ENCODE measurements at places on chromosomes 16 and 17. TPM values are rescaled to one million over a fixed set of nuclear protein-coding genes. Genes with fewer than 3 reads are reported as not detected.

DNA sequence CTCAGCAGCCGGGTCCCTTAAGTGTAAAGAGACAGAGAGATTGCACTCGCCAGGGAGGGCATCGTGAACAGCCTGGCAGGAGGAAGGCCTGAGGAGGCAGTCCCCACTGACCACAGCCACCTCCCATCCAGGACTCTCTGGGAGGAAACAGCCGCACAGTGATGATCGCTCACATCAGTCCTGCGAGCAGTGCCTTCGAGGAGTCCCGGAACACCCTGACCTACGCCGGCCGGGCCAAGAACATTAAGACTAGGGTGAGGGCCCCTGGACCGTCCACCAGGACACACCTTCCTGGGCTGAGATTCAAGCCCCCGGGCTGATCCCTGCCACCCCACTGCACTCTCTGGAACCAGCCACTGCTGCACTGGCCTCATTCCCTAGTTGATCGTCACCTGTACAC is 14.0 kb downstream of the BTBD17 start:
- DNase-seq = no peak

- no peak for DNase-seq
These were observed 398.1 kb downstream of the KIF2B start for GRCh38 chr17:54220829-54221228.

- no peak for DNase-seq
These were observed 1.5 kb upstream of the NUDT16L1 start for GRCh38 chr16:4691666-4692412.

DNA sequence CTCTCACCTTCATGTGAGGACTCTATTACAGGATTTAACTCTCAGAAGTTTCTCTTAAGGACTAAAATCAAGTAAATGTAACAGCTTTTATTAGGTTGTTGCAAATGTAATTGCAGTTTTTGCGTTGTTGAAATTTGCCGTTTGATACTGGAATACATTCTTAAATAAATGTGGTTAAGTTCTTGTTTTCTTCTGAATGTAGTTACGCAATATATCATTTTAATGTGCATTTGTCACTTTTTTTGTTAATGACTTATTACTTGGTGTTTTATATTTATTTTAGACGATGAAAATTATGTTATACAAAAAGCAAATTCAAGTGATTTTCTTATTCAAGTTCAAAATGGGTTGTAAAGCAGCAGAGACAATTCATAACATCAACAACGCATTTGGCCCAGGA is 76.3 kb downstream of the TTC19 start:
- DNase-seq = no peak

DNA sequence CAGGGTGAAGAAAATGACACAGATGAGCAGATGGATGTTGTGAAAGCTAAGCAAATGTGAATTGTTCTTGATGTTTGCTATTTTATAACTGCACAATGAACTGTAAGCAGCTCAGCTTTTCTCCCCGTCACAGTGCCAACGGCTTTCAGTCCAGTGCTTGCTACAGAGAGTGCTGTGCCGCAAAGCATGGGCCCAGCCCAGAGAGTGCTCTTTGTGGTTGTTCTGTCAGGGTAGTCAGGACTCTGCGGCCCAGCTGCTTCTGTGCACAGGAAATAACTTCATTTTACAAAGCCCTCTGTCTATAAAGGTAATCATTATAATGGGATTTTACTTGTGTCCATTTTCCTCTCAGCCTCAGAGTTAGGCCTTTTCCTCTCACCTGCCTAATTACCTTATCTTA is 39.1 kb downstream of the CDRT15 start:
- DNase-seq = no peak

- DNase-seq = no peak
These were observed 80.1 kb downstream of the VAT1L start for GRCh38 chr16:77868478-77868877.

GRCh38 chr17:47802341-47803022 is 19.1 kb downstream of the OSBPL7 start:
- DNase-seq = peak; percentile 44

- peak; percentile 51 for DNase-seq
These were observed 709.1 kb downstream of the CDH11 start for GRCh38 chr16:64412578-64413280.

DNA sequence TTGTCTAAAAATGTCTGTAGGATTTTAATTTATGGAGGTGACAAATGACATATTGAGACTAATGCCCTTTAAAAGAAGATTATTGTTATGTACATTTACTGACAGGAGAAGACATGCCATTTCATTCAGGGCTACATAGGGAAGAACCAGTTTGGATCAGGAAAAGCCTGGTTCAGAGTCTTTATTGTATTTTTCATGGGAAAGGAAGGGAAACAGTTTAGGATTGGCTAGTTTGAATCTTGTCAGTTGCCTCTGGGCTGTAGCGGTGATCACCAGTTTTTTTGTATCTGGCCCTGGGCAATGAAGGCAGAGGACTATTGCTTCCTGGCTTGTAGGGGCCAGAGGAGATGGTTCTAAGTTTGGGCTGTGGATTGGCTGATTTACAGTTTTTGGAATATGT is 31.8 kb downstream of the NSRP1 start:
- DNase-seq = no peak

DNA sequence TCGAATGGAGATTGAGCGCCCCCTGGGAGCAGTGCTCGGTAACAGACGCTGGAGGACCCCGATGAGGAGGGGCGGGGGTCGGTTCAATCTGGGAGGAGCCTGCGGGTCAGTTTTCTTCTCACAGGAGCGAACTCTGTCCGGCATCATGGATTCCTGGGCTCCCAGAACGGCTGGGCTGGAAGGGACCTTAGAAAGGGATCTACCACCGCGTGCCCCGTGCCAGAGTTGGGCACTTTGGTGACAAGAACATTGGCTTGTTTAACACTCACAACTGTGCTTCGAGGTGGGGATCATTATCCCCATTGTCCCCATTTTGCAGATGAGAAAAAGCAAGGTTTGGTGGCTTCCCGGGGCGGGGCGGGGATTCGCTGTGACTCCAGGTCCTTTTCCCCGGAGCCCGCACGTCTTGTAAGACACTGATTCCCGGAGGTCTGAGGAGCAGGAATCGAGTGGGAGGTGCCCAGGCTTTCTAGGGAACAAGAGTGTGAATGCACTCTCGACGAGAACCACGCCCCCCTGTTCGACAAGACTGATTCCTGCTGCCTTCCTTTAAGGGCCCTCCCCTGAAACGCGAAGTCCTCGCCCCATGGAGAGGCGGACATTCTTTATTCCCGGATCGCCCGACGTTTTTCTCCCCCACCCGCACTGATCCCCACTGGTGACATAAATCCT is 1.5 kb upstream of the FBXL19 start:
- peak; percentile 71 for DNase-seq

DNA sequence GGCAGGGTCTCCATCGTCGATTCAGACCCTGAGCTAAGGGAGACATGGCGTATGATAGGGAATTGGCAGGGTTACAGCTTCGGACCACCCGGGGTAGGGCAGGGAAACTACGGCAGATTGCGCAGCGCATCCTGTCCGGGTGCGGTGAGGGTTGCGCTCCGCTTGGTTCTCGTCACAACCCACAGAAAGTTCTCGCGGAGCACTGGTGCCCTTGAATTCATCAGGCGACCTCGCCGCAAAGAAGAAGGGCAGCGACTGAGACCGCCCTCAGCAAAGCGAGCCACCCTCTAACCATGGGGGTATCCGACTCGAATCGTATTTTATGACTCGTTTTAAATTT is 1.2 kb downstream of the HS3ST3B1 start:
- DNase-seq = peak; percentile 40

DNA sequence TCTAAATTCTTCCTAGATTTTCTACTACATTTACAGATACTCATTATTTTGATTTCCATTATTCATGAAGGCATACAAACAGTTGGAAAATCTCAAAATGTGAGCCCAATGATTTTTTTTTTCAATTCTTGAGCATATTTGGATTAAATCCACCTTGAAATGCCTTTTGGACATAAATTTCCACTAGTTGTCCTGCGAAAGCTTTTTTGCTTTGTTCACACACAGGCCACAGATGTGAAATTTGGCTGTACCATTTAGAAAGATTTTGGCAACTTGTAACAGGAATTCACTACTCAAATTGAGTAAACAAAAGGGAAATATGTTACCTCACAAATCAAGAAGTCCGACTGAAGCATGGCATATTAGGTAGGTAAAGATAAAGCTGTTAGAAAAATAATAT is 1631.0 kb downstream of the CDH8 start:
- DNase-seq = no peak

GRCh38 chr16:3461151-3461550 is 17.7 kb downstream of the NAA60 start:
- DNase-seq = no peak

DNA sequence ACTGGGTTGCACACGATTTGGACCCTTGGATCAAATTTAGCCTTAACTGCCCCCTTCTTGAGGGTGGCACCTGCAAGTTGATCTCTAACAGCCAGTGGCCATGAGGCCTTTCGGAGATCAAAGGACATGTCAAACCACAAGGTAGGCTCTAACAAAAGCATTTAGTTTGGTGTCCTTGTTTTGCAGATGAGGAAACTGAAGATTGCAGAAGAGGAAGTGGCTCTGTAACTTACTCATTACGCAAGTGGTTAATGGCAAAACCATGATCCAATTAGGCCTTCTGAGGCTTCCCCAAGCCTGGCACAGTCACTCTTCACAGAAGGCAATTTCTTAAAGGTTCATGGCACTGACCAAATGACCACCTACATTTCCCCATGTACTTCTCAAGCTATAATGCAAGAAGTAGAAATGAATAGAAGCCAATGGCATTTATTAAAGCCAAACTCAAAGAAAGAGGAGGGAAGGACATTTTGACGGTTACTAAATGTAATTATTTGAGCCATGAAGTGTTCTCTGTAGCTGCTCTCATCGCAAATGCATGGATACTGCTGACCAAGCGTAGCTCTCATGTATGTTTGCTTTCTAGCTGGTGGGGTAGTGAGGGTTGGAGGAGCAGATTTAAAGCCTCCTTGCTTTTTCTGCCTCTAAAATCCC is 32.8 kb upstream of the ABCC12 start:
- no peak for DNase-seq

DNA sequence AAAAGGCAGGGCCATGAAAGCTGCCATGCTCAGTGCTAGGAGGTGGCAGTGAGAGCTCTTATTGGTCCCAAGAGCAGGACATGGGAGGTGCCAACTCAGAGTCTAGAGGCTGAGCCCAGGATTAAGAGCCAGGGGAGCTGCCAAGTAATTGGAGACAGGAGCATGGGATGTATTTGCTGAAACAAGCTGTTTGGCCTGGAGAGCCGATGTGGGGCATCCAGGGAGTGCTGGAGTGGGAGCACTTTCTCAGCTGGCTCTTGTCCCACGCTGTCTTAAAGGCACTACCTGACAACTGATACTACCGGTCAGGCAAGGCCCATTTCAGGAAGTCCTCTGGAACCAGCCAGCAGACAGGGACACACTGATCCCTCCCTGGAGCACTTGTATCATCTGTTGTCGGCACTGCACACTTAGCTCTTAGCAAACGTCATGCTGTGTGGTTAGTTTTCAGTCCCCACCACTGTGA is 19.3 kb downstream of the ANKFN1 start:
- no peak for DNase-seq

MYH2 gene
- not detected for total RNA-seq

PIGL gene
- total RNA-seq = 18.6 TPM

MT4 gene
- total RNA-seq = not detected

PIPOX gene
- 0.33 TPM for total RNA-seq

EVPL gene
- not detected for total RNA-seq

DLX3 gene
- total RNA-seq = 0.13 TPM

VWA3A gene
- not detected for total RNA-seq

All from HT1080 (cell line).